Daoy (cell line): ENCODE measurements at places on chromosomes 1 and 21.

GRCh38 chr1:91585982-91586381, 85.3 kb downstream of the CDC7 start:
- DNase-seq, result peak; percentile 59

DNA sequence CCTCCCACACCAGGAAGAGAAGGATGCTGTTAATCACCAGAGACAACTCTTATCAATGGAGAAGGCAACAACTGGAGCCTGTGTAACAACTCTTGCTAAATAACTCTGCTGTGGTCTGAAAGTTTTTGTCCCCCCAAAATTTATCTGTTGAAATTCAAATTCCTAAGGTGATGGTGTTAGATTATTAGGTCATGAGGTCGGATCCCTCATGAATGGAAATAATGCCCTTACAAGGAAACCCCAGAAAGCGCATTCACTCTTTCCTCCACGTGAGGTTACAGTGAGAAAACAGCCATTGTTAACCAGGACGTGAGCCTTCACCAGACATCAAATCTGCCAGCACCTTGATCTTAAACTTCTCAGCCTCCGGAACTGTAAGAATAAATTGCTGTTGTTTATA, 141.9 kb upstream of the CXADR start:
- DNase-seq, result no peak

DNA sequence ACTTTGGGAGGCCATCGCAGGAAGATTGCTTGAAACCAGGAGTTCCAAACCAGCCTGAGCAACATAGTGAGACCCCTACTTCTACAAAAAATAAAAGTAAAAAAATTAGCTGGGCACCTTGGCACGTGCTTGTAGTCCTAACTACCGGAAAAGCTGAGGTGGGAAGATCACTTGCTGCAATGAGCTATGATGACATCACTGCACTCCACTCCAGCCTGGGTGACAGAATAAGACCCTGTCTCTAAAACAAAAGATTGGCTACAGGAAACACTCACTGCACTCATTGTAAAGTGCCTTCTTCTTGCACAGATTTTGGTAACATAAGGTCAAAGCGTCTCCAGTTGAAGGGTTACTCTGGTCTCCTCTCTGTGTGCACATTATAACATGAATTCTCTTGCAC, 305.7 kb downstream of the TM2D1 start:
- DNase-seq, result no peak

DNA sequence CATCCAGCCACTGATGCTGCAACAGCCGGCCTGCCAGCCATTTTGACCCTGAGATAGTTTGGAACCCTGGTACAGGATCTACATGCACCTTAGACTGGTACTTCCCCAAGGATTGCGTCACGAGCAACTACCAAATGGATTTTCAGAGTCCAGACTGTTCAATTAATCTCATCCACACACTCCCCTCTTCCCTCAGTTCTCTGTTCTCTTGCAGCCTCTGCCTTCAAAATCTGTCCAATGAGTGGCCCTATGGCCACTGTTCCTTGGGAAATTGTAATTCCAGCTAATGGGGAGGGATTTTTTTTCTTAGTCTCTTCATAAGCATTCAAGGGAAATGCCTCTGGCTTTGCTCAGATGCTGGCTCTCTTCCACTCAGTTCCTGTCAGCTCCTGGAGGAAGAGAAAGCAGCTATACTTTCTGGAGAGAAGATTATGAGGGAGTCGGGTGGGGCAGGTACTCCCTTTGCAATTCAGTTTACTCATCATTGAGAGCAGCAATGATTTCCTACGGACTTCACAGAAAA, 19.8 kb upstream of the UAP1 start:
- DNase-seq, result peak; percentile 90

DNA sequence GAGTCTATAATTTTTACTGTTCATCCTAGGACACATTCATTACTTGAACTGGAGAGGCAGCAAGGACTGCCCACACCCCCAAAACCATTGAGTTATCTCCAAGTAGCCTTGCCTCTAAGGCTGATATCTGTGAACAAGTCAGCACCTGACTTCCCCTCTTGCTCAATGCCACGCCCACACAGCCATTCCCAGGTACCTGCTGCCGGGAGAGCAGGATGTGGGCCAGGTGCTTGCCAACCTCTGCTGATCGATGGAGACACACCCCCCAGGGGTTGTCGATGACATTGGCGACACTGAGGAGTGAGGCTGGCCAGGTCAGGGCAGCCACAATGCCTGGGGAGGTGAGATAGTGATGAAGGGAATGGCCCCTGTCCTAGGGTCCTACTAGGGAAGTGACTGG, 60.1 kb downstream of the TMCO4 start:
- DNase-seq, result no peak

DNA sequence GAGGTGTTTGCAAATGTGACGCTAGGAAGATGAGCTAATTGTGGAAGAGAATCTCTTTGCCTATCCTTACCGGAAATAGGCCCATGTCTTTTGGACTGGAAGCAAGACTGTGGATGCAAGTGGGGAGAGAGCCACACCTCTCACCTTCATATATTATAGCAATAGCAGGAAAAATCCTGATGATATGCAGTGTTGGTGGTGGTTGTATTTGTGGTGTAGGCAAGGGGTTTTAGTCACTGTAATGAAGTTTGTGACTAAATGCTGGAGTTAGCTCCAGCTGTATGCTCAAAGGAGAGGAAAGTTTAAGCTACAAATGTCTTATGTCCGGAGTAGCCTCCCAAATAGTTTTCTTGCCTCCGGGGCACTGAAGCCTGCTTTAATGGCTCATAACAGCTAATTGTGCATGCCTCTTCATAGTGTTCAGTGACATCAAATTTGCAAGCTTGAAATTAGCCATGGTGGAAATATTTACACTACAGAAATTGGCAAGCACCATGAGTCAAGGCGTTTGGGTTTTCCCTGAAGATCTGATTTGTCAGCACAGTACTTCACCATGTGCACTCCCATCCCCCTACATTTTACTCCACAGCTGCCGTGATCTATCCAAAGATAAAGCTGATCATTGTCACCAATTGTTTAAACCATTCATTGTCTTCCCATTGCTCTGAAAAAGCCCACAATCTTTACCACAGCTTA, 102.6 kb upstream of the ZNF644 start:
- DNase-seq, result no peak

GRCh38 chr1:186754542-186755145, 74.1 kb upstream of the PLA2G4A start:
- no peak for DNase-seq

DNA sequence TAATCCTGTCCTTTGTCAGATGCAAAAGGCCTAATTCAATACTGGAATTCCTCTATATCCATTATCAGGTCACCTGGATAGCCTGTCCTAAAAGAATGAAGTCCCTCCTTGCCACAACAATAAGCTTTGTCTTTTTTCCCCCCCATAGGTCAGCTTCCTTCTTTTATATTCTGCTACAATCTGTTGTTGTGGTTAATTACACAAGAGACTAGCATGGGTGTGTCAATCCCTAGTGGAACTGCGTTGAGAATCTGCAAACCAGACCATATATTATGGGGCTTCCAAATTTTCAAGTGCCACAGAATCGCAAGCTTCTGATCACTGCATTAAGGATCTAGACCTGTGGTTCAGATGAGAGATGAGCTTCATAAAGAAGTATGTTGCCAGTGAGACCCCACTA, 349.6 kb downstream of the SMYD3 start:
- DNase-seq, result no peak

GRCh38 chr1:190540366-190540765, 62.7 kb upstream of the BRINP3 start:
- DNase-seq, result no peak

GRCh38 chr1:86035101-86035500, 121.5 kb downstream of the COL24A1 start:
- no peak for DNase-seq

DNA sequence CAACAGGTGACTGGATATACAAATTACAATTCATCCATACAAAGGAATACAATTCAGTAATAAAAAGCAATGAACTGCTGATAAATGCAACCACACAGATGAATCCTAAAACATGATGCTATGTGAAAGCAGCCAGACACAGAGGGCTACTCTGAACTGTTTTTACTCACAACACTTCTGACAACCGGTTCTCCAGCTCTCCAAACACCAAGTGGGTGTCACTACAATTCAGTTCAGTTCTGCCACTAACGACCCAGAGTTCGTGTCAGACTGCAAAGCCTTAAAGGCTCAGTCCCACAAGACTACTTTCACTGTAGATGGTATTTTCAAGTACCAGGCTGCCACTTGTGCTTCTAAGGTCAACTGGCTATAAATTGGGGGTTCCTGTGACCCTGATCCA, 119.4 kb downstream of the SLC16A1 start:
- no peak for DNase-seq

DNA sequence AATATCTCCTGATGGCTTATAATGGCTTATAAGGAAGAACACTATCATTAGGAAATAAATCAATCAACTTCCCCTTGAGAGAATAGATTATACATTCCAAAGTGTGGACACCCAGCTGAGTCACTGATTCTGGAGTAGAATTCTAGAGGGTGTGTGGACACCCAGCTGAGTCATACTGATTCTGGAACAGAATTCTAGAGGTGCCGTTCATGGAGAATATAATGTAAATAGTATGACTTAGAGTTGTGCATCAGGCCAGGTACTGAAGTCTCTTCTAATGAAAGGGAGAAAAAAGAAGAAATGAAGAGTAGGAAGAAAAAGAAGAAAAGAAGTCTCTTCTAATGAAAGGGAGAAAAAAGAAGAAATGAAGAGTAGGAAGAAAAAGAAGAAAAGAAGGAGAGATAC, 2.4 kb upstream of the USP33 start:
- DNase-seq, result peak; percentile 62

- no peak for DNase-seq
Measured at GRCh38 chr1:228283043-228283371, 75.2 kb downstream of the OBSCN start.

- no peak for DNase-seq
Measured at GRCh38 chr21:38494703-38495102, 3.6 kb downstream of the ERG start.

- no peak for DNase-seq
Measured at GRCh38 chr1:229056046-229056445, 214.9 kb upstream of the RAB4A start.

- DNase-seq, result peak; percentile 99
Measured at GRCh38 chr1:21783679-21784603, 992 bp upstream of the USP48 start.

DNA sequence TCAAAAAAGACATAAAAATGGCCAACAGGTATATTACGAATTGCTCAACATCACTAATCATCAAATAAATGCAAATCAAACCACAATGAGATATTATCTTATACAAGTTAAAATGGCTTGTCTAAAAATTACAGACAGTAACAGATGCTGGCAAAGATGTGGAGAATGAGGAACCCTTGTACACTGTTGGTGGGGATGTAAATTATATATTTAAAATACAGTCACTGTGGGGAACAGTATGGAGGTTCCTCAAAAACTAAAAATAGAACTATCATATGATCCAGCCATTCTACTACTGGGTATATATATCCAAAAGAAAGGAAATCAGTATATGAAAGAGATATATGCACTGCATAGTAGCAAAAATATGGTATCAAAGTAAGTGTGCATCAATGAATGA, 1037.2 kb upstream of the B3GALT2 start:
- DNase-seq, result no peak

DNA sequence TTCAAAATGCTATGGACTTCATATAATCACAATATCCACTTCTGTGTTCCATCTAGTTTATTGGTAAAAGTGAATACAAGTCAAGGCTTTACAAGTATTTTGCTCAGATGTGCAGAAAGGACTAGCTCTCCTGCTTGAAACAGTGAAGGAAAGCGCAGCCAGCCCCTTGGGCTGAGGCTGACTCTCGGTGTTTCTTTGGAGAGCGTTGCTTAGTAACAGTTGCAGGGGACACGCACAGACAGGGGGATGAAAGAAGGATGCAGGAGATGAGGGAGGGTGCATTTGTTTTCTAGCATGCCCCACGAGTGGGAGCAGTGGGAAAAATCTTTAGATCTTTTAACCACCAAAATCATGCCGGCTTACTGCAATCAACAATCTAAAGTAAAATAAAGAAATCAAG, 9.1 kb downstream of the PYCR2 start:
- DNase-seq, result no peak

DNA sequence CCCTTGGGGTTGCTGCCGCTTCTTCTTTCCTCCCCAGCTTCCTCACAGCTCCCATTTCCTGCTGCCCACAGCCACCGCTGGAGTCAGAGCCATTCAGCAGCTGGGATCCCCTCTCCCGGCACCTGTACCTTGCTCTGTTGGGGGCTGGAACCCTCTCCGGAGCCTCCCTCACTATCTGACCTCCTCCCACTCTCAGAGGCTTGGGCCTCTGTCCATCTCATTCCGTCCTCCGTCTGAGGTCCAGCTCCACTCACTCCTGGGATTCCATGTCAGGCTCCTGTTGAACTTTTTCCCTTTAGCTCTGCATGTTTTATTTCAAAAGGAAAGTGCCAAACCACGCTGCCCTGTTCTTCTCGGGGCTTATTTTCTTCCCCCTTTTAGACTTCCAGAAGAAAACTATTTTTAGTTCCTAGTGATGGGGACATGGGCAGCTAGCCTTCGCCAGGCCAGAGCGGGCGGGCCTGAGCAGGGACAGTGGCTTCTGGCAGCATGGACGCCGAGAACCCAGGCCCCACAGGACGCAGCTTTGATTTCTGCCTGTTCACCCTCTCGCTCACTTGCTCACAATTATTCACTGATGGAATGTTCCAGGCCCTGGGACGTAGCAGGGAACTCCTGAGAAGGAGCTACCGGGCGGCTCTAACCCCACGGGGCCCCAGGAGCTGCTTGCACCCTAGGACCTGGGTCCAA, 79.2 kb downstream of the ARHGEF10L start:
- no peak for DNase-seq

- no peak for DNase-seq
Measured at GRCh38 chr1:89147678-89148658, 22.1 kb upstream of the GBP2 start.

DNA sequence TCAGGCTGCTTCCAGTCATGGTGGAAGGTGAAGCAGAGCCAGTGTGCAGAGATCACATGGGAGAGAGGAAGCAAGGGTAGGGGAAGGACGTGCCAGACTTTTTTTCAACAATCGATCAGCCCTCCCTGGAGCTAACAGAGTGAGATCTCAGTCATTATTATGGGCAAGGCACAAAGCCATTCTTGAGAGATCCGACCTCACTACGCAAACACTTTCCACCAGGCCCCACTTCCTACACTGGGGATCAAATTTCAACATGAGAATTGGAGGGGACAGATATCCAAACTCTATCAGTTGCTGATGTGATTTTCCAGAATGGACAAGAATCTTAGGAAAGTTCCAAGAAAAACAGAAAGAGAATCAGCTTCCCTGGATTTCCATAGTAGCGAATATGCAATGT, 60.5 kb downstream of the BACE2 start:
- DNase-seq, result no peak
